ENCODE measurements at places on chromosomes 1 and 21.

DNA sequence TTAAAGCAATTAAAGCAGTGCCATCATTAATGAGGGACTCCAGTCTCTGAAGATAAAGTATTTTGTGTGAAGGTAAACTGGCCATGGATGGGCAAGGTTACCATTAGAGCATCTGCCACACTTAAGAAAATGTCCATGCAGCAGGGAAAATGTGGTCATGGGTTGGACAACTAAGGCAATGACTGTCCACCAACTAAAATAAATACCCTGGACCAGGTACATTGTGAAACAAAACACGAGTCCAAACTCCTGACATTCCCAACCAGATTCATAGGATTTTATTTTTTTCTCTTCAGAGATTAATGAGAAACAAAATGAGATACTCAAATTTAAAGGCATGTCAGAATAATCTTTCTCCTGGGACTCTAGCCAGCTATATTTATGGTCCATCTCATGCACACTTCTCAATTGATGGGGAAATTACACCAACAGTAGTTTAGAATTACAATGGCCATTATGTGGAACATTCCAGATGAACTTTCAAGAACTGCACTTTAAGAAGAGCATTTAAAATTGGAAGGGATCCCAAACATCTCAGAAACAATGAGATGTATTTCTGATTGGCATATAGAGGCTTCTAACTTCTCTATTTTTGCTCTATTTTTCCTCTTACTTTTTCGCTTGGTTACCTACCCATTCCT is 8.1 kb downstream of the GBP7 start:
- no peak for DNase-seq

DNA sequence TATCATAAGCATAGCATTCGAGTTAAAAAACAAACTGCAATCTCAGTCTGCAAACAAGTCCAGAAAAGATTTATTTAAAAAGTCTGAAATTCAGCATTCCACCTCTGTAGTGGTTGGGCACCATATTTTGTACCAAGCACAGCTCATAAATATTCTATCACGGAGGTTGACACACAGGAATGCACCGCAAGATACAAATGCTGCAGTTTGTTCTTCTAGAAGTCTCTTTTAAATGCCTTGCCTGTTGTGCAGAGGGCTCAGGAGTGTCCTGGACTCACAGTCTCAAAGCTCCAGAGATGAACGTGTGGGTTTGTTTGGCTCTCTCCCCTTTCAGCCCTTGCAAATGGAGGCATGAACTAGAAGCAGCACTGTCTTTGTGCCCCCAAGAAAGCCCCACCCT is 212.4 kb upstream of the USP24 start:
- DNase-seq = no peak

DNA sequence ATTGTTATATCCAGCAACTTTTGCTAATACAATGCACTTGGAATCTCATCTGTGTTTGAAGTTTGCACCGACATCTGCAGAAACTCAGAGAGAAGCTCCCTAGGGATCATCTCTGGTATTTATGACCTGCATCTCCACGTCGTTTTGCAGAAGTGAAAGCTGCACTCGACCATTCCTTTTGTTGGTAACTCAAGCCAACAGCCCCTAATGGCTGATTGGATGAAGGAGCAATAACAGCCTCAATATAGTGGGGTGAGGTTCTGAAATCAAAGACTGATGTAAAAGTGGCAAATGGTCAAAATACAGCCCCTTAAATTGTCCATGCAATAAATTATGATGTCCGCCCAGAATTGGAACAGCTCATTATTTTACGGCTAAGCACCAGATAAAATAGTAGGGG is 344.2 kb upstream of the KAZN start:
- DNase-seq = no peak

GRCh38 chr1:201503397-201504176 is 3.3 kb downstream of the CSRP1 start:
- peak; percentile 89 for DNase-seq

DNA sequence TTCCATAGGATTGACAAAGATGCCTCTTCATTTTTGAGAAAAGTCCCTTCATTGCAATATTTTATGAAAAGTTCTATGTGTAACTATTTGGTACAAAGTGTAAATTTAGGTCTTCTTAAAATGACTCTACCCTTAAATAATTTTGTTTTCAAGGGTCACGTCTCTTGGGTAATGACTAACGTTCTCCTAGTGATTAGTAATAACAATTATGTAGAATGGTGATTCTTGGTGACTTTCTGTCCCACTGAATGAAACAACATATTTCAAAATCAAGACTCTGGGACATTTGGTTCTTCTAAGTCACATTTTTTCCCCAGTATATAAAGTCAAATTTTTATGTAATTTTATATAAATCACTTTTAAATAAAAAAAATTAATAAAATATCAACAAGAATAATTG is 277.5 kb upstream of the ADAMTS5 start:
- DNase-seq = no peak

GRCh38 chr1:183696981-183697380 is 43.9 kb upstream of the APOBEC4 start:
- DNase-seq = no peak

DNA sequence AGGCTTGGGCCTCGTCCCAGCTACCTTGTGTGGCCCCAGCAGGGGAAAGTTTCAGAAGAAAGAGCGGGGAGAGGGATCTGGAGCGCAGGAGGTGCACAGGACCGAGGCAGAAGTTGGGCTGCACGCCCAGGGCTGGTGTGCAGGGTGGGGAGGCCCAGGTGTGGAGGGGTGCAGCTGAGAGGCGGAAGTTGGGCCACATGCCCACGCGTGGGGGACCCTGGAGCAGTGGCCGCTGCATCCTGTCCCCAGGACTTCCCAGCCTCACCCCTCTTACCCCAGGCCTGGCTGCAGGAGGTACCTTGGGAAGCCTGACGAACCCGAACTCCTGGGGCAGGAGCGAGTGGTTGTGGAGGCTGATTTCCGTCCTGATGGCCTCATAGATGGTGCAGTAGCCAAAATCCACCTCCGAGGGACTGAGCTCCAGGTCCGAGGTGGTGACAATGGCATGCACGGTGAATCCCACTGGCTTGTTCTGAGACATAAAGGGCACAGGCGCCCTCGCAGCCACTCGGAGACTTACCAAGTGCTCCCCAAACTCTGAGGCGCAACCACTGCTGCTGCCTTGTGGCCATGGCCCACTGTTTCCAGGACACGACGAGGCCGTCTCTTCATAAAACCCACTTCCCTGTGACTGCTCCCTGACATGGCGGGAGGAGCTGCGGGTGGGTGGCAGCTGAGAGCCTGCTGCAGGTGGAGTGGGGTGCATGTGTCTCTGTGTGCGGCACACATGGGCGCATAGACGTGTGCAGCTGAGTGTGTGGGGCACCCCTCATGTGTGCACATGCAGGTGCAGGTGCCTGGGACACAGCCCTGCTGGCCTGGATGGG is 20.4 kb upstream of the TMEM52 start:
- no peak for DNase-seq

GRCh38 chr1:107767156-107767582 is 197.8 kb downstream of the VAV3 start:
- no peak for DNase-seq

GRCh38 chr1:27433706-27434105 is 41.3 kb downstream of the GPR3 start:
- DNase-seq = no peak

DNA sequence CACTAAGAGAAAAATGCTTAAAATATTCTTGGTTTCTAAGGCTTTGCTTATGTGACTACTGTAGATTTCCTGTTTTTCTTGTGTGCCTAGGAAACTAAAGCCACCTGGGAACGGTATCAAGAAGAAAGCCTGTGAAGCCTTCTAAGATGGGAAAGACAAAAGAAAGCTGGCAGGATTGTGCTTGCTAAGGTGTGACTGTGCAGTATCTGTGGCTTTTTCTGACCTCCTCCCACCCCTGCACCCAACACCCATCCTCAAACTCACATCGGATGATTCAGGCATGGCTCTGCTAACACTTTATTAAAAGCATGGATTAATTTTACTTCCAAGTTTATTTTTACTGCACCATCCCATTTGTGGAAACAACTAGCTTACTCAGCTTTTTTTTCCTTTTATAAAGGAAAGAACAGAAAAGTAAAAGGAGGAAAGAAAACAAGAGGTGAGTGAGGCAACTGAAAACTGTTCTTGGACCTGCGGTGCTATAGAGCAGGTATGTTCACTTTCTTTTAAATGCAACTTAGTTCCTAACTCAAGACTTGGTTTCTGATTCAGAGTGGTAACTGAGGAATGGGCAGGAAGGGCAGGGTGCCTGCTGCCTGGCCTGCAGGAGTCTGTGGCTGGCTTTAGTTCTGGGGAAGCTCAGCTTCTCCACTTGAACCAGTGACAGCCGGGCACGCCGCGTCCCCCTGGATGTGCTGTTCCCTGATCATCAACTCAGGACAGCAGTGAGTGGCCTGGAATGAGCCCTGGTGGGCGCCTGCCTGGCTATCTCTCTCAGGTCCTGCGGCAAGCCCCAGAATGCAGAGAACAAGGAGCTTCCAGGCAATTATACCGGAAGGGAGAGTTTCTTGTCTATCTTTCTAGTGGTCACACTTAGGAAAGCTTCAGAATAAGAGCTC is at the start of gene GBP6:
Gene GBP6, plus strand, starts transcription at position 422 of the 899 bp plus-strand sequence. CDS start 4,493 bp downstream, outside the sequence.
- no peak for DNase-seq

DNA sequence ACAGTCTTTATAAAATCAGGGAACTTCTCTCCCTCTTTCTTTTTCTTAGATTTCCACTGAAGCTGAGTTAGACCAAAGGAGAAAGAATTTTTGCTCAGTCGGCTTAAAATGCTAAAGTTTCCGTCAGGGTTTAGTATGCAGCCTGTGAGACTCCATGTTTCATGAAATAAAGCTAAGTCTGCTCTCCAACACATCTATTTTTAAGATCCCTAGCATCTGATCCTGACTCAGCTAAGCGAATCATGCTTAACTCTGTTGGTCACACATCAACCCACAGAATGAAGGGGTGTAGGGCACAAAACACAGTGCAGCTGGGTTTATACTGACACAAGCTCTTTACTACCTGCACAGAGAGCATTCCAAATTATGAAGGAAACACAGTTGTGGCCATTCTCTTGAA is 102.4 kb upstream of the ZNF281 start:
- no peak for DNase-seq

DNA sequence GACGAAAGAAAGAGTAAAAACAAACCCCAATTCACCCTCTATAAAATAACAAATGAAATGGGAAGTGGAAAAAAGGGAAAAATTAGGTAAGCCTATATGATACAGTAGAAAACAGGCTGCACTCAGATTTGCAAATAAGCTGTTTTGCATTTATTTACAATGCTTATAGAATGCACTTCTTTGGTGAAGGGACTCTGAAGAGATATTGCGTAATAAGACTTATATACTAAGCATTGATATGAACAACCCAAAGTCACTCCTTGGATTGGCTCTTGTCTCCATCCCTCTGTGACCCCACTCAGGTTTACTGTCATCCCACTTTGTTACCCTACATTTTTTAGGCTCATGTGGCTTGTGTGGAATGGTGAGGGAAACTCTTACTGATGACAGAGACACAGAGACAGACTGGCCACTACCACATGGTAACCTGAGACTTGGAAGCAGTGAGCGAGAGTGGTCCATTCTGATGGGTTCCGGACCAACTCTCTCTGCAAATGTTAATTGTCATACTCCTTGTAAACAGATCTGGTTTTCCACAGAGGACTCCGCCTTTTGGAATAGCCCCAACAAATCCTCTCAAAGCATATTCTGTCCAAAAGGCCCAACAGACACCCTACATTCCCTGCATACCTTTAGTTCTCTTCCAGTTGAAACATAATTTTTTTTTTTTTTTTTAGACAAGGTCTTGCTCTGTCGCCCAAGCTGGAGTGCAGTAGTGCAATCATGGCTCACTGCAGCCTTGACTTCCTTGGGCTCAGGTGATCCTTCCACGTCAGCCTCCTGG is 11.0 kb downstream of the GSTM5 start:
- no peak for DNase-seq

DNA sequence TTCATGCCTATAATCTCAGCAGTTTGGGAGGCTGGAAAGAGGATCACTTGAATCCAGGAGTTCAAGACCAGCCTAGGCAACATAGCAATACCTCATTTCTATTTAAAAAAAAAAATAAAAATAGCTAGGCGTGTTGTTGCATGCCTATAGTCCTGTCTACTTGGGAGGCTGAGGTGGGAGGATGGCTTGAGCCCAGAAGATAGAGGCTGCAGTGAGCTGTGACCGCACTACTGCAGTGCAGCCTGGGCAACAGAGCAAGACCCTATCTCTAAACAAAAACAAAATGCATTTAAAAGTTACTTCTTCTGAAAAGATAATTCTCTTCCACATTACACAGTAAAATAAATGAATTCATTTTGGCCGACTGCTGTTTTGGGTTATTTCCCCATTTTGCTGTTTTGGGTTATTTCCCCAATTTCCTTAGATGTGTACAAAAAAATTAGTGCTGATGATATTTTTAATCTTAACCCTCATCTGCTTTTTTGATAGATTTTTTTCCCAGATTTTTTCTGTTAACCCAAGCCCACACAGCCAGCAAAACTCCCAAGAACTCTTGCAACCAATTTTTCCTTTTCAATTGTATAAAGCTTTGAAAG is 23.0 kb upstream of the SAMSN1 start:
- no peak for DNase-seq

DNA sequence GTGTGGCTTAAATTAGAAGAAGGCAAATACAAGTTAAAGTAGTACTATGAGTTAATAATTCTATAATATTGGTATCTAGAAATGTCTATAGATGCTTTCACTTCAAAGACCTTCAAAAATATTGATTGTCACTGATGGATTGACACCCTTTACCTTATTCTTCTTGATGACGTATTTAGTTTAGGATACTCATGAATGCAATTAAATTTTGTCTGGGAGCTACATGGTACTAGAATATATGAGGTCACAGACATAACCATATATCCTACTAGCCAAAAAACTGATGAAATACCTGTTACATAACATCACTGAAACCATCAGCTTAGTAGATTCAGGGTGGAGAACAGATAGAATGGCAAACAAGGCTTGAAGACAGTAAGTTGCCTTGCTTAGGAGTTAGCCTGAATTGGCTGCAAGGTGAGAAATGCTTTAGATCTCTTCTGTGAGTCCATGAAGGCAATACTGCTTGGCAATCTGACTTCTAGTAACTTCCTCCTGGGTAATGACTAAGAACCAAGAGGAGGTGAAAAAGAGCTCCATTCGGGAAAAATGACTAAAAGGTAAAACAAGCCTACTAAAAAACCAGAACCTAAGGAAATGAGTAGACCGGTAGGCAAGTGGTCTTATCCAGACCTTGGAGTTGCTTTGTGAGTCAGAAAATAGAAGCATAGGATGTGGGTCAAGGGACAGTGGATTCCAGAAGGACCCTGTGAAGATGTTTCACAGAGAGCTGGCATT is 16.9 kb upstream of the ARHGAP29 start:
- DNase-seq = no peak

GRCh38 chr1:228452194-228453021 is 34.8 kb upstream of the RNF187 start:
- DNase-seq = no peak

DNA sequence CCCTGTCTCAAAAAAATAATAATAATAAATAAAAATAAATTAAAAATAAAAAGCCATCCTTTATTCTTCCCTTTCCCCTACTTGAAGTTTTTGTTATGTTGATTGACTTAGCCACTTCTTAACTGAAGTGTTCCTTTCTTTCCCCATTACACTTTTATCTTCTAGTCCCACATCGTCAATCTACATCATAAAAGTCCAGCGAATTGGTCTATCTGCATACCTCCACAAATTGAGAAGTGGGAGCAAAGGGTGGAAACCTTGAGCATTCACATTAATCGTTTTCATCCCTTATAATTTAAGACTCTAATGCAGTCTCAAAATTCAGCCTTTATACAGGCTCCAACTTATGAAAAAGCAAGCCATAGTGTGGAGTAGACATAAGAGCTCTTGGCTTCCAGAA is 6.5 kb upstream of the ZYG11A start:
- DNase-seq = no peak

- DNase-seq = no peak
Measured at GRCh38 chr1:157086299-157086698, 13.3 kb downstream of the ETV3L start.

Measured in breast epithelium (tissue), 4 donors.